ENCODE measurements at places on chromosomes 16 and 17. TPM values are rescaled to one million over a fixed set of nuclear protein-coding genes. Genes with fewer than 3 reads are reported as not detected.

Gene CTRB2
- total RNA-seq: not detected

Gene SPEM1
- total RNA-seq: not detected

Gene PRM3
- not detected for total RNA-seq

Gene PFAS
- total RNA-seq: 8.5 TPM

Gene NPIPA2
- total RNA-seq: 4.1 TPM

Gene CACNA1H
- not detected for total RNA-seq

- DNase-seq: no peak
Measured at GRCh38 chr16:31083556-31083955, 5.2 kb downstream of the PRSS53 start.

- DNase-seq: peak; percentile 84
Measured at GRCh38 chr17:38598536-38598935, 7.2 kb downstream of the SRCIN1 start.

GRCh38 chr17:8041979-8042378, 3.1 kb downstream of the ALOX15B start:
- no peak for DNase-seq

GRCh38 chr16:75256059-75256571, 4.7 kb upstream of the BCAR1 start:
- DNase-seq: no peak

GRCh38 chr17:68401288-68401687, 56.0 kb downstream of the WIPI1 start:
- no peak for DNase-seq

GRCh38 chr16:61042737-61043136, 993.5 kb downstream of the CDH8 start:
- peak; percentile 1 for DNase-seq

GRCh38 chr17:80232438-80232837, 12.2 kb downstream of the SLC26A11 start:
- DNase-seq: no peak

GRCh38 chr17:54937018-54937417, 31.4 kb downstream of the COX11 start:
- no peak for DNase-seq

DNA sequence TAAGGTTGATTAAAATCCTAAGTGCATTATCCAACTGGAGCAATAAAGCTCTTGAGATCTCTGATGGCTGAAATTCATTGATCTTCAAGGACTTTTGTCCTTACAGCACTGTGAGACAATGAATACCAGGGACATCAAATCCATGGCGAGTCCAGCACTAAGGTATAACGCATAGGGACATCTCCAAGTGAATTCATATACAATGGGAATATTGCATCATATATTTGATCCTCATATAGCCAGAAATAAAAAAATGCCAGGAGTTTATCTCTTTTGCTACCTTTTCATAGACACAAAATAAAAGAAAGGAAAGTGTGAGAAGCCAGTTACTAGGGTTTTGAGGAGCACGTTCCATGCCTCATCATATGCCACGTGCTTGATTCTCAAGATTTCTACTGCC, 112.5 kb upstream of the CDH13 start:
- DNase-seq: no peak

DNA sequence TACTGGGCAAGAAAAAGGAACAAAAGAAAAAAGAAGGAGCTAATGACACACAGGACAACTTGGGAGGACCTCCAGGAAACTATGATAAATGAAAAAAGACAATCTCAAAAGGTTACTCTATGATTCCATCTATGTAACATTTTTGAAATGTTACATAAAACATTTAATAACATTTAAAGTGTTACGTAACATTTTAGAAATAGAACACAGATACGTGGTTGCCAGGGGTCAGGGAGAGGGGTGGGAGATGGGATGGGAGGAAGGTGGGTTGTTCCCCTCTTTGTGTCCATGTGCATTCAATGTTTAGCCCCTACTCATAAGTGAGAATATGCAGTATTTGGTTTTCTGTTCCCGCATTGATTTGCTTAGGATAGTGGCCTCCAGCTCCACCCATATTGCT, 116.6 kb downstream of the C16orf95 start:
- DNase-seq: no peak

GRCh38 chr17:42347198-42347597, 41.0 kb downstream of the STAT3 start:
- peak; percentile 77 for DNase-seq

DNA sequence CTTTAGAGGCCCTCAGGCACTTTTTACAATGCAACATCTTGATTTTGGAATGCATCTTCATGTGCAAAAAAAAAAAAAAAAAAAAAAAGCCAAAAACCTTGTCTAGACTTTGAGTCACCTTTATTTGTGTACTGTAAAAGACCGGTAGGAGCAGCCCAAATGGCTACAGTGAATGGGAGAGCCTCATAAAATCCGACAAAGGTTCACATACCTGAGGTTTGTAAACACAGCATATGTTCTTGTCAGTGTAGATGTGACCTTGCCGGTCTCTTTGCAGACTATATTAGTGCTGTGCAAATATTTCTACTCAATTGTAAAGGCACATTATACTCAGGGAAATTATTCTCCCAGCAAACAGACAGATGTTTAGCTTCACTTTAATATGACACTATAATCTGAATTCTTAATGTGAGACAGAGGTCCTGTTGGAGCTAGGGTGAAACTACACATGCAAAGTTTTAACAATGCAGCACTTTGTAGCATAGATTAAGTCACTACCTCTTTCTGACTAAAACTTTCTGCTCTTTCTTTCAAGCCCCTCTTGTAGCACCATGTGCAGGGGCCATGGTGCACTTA, 211.3 kb downstream of the CA10 start:
- no peak for DNase-seq

GRCh38 chr16:86138121-86139085, 239.4 kb downstream of the IRF8 start:
- DNase-seq: no peak

DNA sequence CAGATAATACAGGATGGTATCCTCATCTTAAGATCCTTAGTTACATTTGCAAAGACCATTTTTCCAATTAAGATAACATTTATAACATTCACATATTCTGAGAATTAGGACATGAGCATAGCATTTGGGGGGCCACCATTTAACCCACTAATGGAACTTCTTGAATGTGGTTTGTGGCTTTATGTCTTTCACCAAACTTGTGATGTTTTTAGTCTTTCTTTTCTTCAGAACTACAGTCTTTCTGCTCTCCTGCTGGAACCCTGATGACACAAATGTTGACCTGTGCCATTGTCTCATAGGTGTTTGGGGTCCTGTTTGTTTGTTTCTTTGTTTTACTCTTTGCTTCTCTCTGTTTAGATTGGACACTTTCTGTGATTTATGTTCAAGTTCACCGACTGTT, 23.2 kb downstream of the COX11 start:
- DNase-seq: no peak

- no peak for DNase-seq
Measured at GRCh38 chr17:43350888-43351361, 47.9 kb upstream of the ARL4D start.

GRCh38 chr17:7889166-7889955, 772 bp downstream of the CHD3 start:
- DNase-seq: peak; percentile 78

DNA sequence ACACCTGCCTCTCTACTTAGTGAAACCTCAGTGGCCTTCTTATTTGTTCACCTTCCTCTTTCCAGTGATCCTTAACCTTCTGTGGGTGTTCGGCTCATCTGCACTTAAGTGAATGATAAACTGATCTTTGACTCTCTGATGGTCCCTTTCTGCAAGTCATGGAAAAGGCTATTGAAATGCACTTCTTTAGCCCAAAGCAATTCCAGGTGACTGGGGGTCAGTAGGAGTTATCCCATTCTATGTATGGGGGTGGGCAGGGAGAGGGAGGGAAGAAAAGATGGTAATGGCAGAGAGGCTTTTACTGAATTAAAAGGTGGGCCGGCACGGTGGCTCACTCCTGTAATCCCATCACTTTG, 170.8 kb downstream of the RGS9 start:
- no peak for DNase-seq

DNA sequence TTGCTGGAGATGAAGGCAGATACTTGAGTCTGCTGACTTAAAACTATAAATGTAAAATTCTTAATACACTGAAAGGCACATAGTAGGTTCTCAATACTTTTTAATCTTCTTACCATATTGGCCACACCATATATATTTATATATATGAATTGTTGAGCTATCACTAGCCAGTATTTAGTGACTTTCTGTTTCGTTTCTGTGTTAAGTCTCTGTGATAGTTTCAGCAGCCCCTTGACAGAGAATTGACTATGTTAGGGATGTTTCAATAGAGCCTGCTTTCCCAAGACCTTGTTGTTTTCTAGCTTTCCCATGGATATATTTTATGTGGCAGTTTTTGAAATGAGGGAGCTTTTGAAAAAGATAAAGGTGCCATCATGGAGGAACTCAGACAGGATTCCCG, 206.5 kb upstream of the GOT2 start:
- no peak for DNase-seq

DNA sequence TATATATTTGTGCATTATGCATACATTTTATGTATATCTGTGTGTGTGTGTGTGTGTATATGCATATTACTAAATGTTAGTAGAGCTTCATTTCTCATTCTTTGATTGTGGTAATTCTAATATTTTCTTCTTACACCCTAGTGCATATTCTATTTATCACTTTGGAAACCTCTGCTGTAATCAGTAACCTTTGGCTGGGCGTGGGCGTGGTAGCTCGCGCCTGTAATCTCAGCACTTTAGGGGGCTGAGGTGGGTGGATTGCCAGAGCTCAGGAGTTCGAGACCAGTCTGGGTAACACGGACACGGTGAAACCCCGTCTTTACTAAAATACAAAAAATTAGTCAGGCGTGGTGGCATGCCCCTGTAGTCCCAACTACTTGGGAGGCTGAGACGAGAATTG, 26.9 kb downstream of the CPSF4L start:
- no peak for DNase-seq

DNA sequence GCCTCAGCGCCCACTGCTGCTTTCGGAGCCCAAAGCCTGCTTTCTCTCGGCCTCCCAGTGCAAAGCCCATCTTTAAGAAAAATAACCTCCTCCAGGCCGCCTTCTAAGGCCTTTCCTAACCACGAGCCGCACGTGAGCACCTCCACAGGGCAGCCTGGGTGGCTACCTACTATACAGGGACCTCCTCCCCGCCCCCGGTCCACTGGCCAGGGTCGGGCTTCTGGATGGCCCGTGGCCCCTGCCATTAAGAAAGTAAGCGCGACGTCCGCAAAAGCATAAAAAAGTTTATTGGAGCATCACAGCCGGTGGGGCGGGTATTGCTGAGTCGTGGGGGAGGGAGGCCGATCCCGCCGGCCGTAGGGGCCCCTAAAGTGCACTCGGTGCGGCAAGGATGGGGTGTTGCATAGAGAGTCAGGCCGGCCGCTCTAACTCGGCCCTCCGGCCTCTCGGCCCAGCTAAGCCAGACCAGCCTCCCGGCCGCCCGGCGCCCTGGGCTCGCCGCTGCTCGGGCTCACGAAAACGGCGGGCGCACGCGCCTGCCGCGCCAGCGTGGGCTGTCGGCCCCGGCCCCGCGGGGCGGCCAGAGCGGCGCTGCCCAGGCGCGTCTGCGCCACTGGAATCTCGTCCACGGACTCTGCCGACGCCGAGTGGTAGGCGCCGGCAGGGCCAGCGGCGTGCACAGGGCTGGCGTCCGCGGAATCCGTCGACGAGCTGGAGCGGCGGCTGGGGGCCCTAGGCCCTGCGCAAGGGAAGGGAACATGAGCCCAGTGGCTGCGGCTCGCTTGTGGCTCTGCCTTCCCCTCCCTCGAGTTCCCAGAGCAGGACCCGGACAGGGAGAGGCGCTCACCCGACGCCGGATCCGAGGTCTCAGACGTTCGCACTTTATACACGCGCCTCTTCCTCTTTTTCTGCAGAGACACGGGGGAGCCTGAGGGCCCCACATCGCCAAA, 1.1 kb upstream of the TPPP3 start:
- DNase-seq: no peak

DNA sequence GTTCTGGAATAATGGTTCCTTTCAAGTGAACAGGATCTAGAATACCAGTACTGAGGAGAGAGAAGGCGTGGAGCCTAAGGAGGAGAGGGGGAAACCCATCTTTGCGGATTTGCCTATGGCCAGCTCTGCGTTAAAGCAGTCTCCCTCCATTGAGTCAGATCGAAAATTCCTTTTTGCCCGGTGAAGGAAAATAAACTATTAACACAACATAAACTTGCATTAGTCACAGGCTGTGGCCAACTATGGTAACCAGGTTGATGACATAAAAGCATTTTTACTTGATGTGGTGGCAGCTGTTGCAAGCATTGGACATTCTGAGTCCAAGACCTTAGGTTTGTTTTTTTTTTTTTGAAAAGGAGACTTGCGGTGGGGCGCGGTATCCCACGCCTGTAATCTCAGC, 8.9 kb downstream of the LDAF1 start:
- peak; percentile 95 for DNase-seq

DNA sequence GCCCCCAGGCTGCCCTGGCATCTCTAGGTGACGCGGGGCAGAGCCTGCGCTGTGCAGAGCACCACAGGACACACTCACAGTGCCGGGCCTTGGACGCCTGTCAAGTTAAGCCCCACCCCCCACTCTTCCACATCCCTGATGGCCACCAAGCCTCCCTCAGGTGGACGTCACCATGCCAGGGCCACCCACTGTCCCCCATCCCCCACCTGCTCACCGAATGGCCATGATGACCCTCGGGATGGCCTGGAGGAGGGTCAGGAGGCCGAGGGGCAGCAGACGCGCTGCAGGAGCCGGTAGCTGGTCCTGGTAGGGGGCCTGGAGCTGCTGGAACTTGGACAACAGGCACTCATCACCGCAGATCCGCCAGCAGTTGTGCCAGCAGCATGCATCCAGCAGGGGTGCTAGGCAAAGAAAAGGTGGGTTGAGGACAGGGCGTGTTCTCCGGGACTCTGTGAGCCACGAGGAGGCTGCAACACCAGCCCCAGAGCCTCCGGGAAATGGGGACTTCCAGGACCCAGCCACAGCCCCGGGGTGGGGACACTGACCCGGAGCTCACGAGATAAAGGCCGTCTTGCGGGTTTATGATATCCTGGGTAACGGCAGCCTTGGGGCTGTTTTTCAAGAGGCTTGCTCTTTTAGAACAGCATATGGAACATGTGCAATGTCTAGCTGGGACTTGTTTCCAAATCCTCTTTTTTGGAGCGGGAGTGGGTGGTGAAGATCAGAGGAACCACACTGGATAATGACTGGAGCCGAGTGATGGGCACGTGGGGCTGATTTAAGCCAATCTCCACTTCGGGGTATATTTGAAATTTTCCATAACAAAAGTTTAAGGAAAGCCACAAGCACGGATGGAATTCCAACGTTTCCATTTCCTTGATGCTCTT, 11.4 kb downstream of the C16orf95 start:
- DNase-seq: peak; percentile 41

GRCh38 chr17:51677875-51678274, 417.5 kb downstream of the UTP18 start:
- DNase-seq: no peak

DNA sequence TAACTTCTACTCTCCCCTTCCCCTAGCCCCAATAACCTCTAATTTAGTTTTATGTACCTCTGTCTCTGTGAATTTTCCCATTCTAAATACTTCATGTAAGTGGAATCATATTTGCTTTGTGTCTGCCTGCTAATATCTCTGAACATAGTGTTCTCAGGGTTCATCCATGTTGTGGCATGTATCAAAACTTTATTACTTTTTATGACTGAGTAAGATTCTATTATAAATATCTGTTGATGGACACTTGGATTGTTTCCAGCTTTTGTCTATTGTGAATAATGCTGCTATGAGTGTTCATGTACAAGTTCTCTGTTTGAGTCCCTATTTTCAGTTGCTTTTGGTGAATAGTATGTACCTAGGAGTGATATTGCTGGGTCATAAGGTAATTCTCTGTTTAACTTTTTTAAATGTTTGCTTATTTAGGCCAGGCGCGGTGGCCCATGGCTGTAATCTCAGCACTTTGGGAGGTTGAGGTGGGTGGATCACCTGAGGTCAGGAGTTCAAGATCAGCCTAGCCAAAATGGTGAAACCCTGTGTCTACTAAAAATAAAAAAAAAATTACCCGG, 92.8 kb downstream of the CHD9 start:
- peak; percentile 54 for DNase-seq

- no peak for DNase-seq
Measured at GRCh38 chr17:61411011-61411260, 11.3 kb downstream of the TBX2 start.
